SJSA1 (cell line): ENCODE measurements at places on chromosomes 16 and 17. TPM values are rescaled to one million over a fixed set of nuclear protein-coding genes. Genes with fewer than 3 reads are reported as not detected.

GRCh38 chr16:19808061-19808641, 76.5 kb downstream of the GPRC5B start:
- DNase-seq, result no peak
- no peaks in the 10 kb centered on the region for H3K27me3 ChIP-seq
- peak overlapping the region; percentile 38; the same call in 1 of the 2 replicates for H3K27ac ChIP-seq
- H3K4me1 ChIP-seq, result peaks cover 51% of the 10 kb centered on the region
- H3K4me3 ChIP-seq, result no peak overlapping the region

- H3K27ac ChIP-seq, result no peak overlapping the region
- H3K4me3 ChIP-seq, result no peak overlapping the region
- H3K27me3 ChIP-seq, result no peaks in the 10 kb centered on the region
- H3K4me1 ChIP-seq, result no peaks in the 10 kb centered on the region
These were observed 220.0 kb downstream of the CDH13 start for GRCh38 chr16:82846806-82847205.

DNA sequence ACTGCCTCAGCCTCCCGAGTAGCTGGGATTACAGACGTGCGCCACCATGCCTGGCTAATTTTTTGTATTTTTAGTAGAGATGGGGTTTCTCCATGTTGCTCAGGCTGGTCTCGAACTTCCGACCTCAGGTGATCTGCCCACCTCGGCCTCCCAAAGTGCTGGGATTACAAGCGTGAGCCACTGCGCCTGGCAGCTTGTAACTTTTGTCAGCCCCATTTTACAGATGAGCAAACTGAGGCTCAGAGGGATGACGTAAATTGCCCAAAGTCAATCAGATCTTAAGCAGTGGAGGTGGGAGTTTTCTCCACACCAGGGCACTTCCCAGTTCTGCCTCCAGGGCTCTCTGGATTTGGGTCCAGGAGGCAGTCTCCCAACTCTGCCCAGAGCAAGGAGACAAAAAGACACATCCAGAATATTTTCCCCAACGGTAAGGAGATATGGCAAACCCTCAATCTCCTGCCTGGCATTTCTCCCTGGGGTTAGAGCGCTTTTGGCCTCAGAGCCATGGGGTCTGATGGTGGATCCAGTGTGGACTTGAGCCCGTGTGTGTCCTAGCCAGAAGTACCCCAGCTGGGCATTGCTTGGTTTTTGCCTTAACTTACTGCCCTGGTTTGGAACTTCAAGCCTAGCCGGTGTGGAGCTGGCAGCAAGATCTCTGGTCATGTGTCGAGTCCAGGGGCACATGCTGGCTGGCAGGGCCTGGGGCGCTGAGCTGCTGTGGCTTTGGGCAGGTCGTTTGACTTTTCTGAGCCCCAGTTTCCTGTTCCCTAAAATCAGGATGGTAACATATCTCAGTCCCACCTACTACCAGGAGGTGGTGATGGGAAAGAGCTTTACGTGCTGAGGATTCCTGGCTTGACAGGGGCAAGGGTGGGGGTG, 3.4 kb downstream of the ADAM11 start:
- no peaks in the 10 kb centered on the region for H3K36me3 ChIP-seq
- no peak overlapping the region for H3K4me3 ChIP-seq
- no peak for DNase-seq
- H3K27ac ChIP-seq, result no peak overlapping the region

DNA sequence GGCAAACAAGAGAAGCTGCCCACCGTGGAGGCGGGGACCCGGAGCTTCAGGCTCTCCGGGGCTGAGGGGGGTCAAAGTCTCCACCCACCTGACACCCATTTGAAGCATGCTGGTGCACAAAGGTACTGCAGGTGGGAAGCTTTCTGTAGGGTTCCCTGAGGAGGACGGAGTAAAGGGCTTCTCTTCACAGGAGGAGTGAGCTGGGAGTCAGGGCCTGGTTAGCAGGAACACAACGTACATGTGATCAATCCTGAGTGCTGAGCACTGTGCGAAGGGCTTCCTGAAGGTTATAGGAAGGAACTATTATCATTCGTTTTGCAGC, 252.9 kb upstream of the RPL38 start:
- H3K4me3 ChIP-seq, result no peak overlapping the region
- no peak overlapping the region for H3K27ac ChIP-seq
- no peaks in the 10 kb centered on the region for H3K4me1 ChIP-seq

- no peak overlapping the region for H3K4me3 ChIP-seq
- DNase-seq, result no peak
- H3K36me3 ChIP-seq, result no peaks in the 10 kb centered on the region
These were observed 141.6 kb downstream of the CDRT15L2 start for GRCh38 chr17:20721171-20721570.

- no peaks in the 10 kb centered on the region for H3K27me3 ChIP-seq
- H3K4me3 ChIP-seq, result no peak overlapping the region
- no peaks in the 10 kb centered on the region for H3K4me1 ChIP-seq
- DNase-seq, result no peak
These were observed 93.3 kb upstream of the TOM1L1 start for GRCh38 chr17:54807331-54807730.

Gene COL1A1
- 957 and 2,133 TPM in 2 replicates for total RNA-seq

Gene PEMT
- 49.2 and 49.3 TPM in 2 replicates for total RNA-seq

Gene CIBAR2
- total RNA-seq, result 0.05 TPM in 1 of 2 replicates, not detected in the other

Gene SGF29
- total RNA-seq, result 20.2 and 20.6 TPM in 2 replicates
